Muscle of leg (tissue), 16 donors: ENCODE measurements at places on chromosomes 5 and 9. TPM values are rescaled to one million over a fixed set of nuclear protein-coding genes. Genes with fewer than 3 reads are reported as not detected.

Gene GHR
- total RNA-seq = 15.2 TPM

Gene SOHLH1
- not detected for total RNA-seq

Gene CDX1
- total RNA-seq = 0.27 TPM

Gene FRRS1L
- total RNA-seq = 1.9 TPM

Gene FLT4
- total RNA-seq = 6.6 TPM

Gene FAXDC2
- 13.0 TPM for total RNA-seq

Gene PCDHB16
- 2.1 TPM for total RNA-seq

Gene TAF11L10
- total RNA-seq = not detected

Gene GGTA1
- total RNA-seq = 9.9 TPM

Gene PCDHGA10
- 3.0 TPM for total RNA-seq

Gene CRHBP
- total RNA-seq = 1.2 TPM

Gene GALT
- 43.5 TPM for total RNA-seq

Gene ZNF658
- total RNA-seq = 9.2 TPM

Gene JAKMIP2
- 2.0 TPM for total RNA-seq

Gene ARID3C
- total RNA-seq = 0.09 TPM

Gene GRM6
- not detected for total RNA-seq

Gene TMEM232
- total RNA-seq = 2.7 TPM

Gene MPDZ
- 39.5 TPM for total RNA-seq

Gene PCDHB2
- 3.2 TPM for total RNA-seq

Gene ENHO
- 3.4 TPM for total RNA-seq

Gene NME5
- 0.44 TPM for total RNA-seq

Gene PKD2L2
- 1.2 TPM for total RNA-seq

Gene TAS2R1
- total RNA-seq = not detected

Gene ZFP37
- total RNA-seq = 5.5 TPM

Gene ZNF622
- total RNA-seq = 23.1 TPM

Gene GMCL2
- total RNA-seq = not detected

Gene MAMDC2
- 9.0 TPM for total RNA-seq

Gene FAM169A
- total RNA-seq = 0.62 TPM

Gene AGXT2
- total RNA-seq = 0.04 TPM

Gene NSUN2
- 33.2 TPM for total RNA-seq

Gene UBQLN1
- total RNA-seq = 59.4 TPM

Gene UNC5A
- 0.62 TPM for total RNA-seq

Gene COL23A1
- 4.3 TPM for total RNA-seq

Gene MYOT
- 125 TPM for total RNA-seq

Gene DRD1
- under 0.01 TPM for total RNA-seq

Gene NINJ1
- total RNA-seq = 24.2 TPM
